ENCODE measurements at places on chromosomes 12 and 14. TPM values are rescaled to one million over a fixed set of nuclear protein-coding genes. Genes with fewer than 3 reads are reported as not detected.
A peak's percentile ranks its signal among the peaks of the same experiment; 100 is the strongest.

IFNG gene
- total RNA-seq = 8.9 TPM

CCDC38 gene
- total RNA-seq = not detected

ACOT4 gene
- 0.81 TPM for total RNA-seq

MMP17 gene
- total RNA-seq = 0.90 TPM

CCDC175 gene
- total RNA-seq = not detected

LRTM2 gene
- not detected for total RNA-seq

CCDC77 gene
- 5.2 TPM for total RNA-seq

GRCh38 chr12:6132496-6132895 is 8.0 kb upstream of the VWF start:
- no peak for DNase-seq

DNA sequence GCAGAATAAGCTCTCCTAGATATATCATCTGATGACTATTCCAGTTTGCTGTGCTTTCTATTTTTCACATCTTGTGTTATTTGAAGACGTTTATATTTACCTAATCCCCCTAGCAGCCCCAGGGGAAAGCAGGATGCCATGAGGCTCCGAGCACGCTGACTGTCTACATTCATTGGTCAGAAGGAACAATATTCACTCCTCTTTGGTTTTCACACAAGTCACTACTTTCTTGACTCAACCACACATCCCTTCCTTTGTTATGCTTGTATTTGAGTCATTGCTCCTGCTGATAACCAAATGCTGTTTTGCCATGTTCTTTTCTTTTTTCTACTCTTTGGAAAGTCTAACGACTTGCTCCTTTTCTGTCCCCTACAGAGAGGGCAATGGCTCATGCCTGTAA is 86.5 kb upstream of the SLC38A2 start:
- no peak for DNase-seq

- no peak for DNase-seq
Observed at GRCh38 chr14:67018720-67019119, 170.5 kb upstream of the GARIN2 start.

- no peak for DNase-seq
Observed at GRCh38 chr12:110782094-110782493, 39.4 kb upstream of the PPP1CC start.

DNA sequence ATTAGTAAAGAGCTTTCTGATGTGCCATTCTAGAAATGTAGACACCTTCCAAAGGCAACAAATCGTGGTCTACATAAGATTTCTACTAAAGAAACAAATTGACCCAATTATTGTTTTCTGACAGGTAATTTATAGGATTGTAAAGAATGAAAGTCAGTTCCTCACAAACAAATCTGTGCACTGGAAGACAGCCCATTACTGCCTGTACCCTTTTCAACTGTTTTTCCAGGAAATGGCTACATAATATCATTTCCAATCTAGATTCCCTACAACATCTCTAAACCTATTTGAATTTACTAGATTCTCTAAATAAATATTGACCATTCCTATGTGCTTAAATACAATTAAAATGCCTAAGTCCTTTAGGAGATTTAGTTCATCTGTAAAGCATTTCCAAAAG is 939.1 kb downstream of the FSCB start:
- no peak for DNase-seq

DNA sequence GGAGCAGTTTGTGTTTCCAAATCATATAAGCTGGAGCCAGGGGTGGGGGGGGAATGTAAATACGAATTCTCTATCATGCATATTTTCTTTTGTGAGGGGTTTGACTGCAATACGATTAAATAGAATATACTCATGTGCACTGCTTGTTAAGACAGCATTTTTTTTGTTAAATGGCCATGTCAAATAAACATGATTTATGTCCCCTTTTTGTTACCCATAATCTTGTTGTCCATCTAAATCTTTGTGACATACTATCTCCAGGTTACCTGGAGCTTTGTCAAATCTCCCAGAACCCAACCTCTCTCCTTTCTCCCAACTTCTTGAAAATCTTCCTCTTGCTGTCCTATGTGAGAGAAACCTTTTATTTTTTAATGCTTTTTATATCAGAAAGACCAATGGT is 233.1 kb downstream of the SLC25A21 start:
- DNase-seq = no peak

DNA sequence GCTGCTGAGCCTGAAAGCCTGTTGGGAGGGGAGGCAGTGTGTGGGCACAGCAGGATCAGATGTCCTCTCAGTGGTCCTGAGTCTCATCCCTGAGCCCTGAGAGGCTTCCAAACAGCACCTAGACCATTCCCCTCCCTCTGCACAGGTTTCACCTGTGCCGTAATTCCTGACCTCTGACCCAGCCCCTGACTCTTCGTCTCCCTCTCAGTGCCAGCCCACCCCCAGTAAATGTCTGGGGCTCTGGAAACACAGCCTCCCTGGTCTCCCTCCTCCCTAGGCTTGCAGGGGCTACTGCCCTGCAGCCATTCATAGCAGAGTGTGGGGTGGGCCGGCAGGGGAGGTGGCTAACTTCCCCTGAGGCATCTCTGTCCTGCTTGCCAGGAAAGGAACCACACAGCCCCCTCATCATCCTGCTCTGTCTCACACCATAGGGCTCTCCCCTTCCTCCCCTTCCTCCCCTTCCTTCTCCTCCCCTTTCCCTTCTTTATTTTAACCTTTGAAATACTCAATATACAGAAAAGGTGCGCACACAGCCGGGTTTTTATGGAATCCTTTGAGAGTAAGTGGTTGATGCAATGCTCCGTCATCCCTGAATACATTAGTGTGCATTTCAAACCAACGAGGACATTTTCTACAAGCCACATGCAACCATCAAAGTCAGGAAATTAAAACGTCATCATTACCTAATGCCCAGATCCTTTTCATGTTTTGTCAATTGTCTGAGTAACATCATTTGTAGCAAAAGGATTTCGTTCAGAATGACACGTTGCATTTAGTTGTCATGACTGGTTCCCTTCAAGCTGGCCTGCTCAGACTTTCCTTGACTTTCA is 67.0 kb downstream of the PRMT8 start:
- no peak for DNase-seq

- DNase-seq = no peak
Observed at GRCh38 chr14:94387051-94388026, 1.1 kb downstream of the SERPINA1 start.

GRCh38 chr14:53570411-53571387 is 385.9 kb downstream of the BMP4 start:
- DNase-seq = no peak

DNA sequence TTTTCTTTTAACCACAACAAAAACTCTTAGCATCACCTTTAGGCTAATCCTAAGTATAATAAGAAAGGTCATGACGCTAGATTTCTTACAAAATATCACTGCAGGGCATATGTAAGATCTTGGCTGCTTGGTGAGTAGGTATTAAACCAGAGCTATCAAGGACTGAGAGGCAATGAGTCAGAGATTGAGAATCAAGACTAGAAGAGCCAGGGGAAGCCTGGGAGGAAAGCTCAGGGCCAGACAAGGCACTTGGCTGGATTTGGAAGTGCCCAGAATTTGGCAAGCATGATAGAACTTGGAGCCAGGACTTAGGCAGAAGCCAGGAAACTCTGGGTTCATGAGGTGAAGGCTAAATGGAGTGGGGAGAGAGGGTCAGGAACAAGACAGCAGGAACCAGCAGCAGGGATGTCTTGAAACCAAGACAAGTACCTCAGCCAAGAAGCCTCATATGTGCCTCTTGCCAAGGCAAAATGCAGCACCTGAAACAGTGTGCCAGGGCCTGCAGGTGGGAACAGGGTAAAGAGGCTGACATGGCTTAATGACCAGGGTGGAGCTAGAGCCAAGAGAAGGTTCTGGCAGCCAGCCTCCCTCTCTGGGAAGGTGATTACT is 49.9 kb downstream of the PTHLH start:
- no peak for DNase-seq

DNA sequence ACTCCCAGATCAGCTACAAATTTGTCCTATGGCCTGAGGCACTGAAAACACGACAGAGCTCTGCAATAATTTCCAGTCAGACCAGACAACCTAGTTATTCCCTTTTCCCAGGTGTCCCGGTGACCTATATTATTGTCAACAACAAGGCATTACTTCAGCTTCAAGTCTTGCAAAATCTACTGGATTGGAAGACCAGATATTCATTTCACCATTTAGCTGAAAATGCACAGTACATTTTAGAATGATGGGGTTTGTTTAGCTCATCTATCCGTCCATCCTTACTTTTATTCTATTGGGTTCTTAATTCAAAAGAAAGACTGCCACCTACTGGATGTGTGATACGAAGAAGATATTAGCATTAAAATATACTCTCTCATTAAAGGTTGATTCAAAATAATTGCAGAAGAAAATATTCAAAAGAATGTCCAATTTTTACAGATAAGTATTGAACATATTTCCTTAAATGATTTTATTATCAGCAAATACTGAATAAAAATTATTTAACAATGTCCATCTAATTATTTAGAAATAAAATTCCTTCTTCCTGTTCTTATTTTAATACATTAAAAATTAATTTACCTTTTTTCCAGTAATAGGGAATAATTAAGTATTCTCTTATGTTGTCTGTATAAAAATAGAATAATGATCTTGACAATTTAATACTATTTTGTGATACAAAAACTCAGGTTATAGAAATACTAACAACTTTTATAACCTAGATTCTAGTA is 244.9 kb upstream of the LRIG3 start:
- DNase-seq = no peak

GRCh38 chr12:88951177-88951576 is 370.9 kb upstream of the KITLG start:
- no peak for DNase-seq

GRCh38 chr14:53260286-53260685 is 107.2 kb upstream of the DDHD1 start:
- DNase-seq = no peak

GRCh38 chr12:114166362-114166761 is 200.2 kb upstream of the RBM19 start:
- DNase-seq = no peak

DNA sequence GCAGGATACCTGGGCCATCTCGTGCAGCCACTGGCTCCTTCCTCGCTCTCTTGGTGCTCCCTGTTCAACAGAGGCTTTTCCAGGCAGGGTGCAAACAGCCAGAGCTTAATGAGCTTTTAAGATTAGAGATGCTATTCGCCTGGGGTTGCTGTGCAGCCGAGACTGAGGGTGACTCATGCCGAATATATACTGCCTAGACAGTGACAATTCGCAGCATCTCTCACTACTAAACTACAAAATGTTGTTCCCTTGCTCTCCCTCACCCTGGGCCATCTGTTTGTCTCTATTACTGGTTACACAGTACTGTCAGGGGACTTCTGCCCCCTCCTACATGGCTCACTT is 26.0 kb upstream of the TESC start:
- no peak for DNase-seq

DNA sequence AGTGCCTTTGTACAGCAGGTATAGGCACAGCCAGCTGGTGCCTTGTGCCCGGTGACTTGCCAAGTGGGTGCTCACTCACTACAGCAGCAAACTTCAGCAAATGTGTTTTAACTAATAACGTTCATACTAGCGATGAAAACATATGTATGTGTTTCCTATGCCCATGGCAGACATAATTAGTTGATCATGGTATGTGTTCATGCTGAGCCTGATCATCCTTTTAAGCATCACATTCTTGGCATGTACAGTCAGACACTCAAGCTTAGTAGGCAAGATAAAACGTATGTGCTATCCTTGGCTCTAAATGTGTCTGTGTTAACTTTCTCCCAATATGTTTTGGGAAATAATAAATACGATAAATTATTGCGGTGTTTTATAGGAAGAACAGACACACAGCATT is 55.6 kb downstream of the RASSF8 start:
- no peak for DNase-seq

DNA sequence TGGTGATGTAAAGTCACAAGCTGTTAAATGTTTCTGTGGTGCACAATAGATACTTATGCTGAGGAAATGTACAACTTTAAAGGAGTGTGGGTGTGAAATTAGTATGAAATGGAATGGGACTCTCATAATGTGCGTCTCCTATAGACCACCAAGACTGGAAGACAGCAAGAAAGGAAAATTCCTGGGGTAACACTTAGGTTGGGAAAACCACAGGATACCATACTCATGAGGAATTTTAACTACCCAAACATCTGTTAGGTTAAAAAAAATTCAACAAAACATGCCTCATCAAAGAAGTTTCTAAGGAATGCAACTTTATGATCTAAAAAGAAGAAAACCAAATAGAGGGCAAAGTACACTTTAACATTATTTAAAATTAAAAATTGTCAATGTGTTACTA is 113.7 kb upstream of the MYF6 start:
- no peak for DNase-seq

DNA sequence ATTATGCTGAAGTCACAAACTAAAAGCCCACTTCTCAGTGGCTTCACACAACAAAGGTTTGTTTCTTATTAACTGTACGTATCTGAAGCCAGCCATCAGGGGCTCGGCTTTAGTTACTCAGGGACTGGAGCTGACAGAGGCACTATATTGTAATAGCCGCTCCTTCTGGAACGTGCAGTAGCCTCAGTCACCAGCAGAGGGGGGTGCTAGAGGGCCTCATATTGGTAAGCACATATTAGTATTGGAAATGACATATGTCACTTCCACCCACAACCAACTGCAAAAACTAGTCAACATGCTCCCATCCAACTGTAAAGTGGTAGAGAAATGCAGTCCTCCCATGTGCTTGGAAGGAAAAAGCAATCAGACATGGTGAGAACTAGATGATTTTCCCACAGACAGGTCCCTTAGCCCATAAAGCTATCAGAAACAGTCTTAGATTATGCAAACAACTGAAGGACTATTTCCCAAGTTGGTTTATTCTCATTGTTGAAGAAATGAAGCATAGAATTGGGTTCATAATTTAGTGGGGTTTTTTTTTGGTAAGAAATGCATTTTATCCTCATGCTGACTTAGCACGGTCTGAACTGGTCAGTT is 183.6 kb upstream of the G2E3 start:
- peak; percentile 49 for DNase-seq

- DNase-seq = no peak
Observed at GRCh38 chr12:106415134-106415533, 57.6 kb downstream of the POLR3B start.

- DNase-seq = no peak
Observed at GRCh38 chr14:80762641-80763228, 178.8 kb downstream of the CEP128 start.

DNA sequence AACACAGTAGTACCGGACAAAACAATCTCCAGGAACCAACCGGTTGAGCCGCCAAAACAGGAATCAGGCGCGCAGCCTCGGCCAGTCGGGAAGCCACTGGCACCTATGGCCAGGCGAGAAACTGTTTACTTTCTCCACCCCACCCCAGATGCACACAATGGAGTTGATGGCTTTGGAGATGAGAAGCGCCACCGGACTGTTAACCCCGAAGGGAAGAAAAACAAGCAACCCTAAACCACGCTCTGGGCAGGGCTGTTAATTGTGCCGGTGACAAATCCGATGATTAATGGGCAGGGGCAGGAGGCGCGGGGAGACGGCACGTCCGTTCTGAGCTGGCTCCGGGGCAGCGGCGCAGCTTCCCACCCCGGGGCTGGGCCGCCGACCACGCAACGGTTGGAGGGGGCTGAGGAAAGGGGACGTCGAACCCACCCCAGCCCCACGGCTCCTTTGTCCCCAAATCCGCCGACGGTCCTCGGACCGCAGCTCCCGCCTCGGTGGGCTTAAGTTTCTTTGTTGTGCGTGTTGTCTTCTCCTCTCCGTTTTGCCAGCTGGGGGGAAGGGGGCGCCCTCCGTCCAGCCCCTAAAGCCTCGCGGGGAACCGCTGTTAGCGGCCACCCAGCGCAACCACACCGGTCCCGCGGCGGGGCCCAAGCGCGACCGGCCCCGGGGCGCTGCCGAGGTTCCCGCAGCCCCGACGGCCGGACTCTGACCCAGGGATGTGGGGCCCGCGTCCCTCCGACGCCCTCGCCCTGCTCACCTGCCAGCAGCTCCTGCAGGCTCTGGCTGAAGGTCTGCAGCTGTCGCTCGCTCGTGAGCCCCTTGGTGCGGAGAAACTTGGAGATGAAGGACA is 790 bp downstream of the BTG1 start:
- DNase-seq = peak; percentile 33

Measured in CD8-positive, alpha-beta T cell (primary cell).